ENCODE measurements at places on chromosomes 12 and 14.

GRCh38 chr14:92586963-92587699 lies 73.5 kb downstream of the RIN3 start:
- no peak for DNase-seq

- no peak for DNase-seq
These were observed 101.1 kb upstream of the BCL2L14 start for GRCh38 chr12:11969437-11970154.

GRCh38 chr12:42608196-42608825 lies 18.8 kb upstream of the PRICKLE1 start:
- no peak for DNase-seq

DNA sequence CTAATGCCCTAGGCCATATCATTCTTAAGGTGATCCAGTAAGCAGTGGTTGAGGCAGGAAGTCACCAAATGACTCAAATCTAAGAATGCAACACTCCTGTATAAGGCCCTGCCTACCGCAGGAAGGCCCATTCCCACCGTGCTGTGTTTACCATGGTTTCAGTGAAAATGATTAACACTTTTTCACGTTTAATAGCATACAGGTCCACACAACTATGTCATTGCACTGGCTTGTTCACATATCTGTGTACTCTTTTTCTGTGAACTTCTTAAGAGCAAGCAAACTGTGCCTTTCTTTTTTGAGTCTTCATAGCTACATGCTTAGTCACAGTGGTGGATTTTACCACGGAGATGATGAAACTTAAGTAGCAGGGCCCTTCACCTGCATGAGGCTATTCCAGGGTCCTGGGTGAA lies 214.9 kb downstream of the CNTN1 start:
- no peak for DNase-seq

GRCh38 chr14:71780075-71780474 lies 152.2 kb upstream of the RGS6 start:
- DNase-seq: no peak

DNA sequence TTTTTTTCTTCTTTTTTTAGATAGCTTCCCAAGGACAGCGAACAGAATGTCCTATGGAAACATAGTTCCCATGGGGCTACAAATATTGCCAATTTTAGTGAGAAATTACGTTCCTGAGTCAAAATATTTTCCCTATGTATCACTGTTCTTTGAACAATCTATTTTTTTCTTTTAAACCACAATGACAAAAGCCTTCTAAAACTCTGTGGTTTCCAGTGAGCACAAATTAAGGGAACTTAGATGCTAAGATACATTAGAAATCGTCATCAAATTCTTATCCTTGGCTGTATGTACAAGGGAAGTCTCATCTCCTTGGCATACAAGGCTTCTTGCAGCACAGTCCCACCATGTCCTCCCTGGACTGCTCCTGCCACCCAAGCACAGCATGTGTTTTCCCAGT lies 17.9 kb downstream of the CPM start:
- no peak for DNase-seq

DNA sequence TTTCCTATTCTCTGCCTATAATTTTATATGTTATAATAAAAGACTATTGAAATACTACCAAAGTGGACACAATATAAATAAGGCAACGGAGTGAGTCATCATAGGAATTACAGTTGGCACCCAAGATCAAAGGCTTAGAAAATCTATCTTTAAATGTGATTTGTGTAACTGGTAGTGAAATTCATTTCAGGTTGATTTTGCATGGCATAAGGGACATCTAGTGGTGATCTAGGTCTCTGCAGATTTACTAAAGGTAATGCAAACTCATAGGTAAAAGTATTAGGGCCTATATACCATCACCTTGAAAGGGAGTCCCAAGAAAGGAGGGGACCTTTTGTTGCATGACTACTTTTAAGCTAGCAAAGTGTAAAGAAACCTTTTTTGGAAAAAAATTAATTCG lies 527.2 kb downstream of the NRXN3 start:
- no peak for DNase-seq

GRCh38 chr12:107026806-107027635 lies 40.1 kb upstream of the MTERF2 start:
- DNase-seq: no peak

DNA sequence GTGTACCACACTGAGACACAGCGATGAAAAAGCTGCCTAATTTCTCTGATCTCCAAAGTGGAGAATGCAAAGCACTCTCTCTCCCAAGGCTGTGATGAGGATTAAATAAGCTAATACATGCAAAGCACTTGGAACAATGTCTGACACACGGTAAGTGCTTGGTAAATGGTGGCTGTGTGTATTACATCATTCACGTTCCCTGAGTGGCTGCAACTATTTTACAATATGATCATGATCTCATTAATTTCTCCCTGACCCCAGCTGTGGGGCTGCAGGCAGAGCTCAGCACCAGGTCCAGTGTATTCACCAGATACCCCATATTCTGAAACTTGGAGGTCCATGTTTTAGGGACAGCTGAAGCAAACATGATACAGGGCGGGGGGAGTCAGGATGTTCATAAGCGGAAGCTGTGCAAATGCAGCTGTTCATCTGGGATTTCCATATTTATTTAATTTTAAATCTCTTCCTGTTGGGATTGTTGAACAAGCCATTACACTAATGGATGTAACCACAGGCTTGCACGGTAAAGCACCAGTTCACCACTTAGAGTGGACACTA lies 106.4 kb downstream of the CCDC60 start:
- DNase-seq: no peak

GRCh38 chr14:79608446-79608845 lies 602.9 kb downstream of the DIO2 start:
- no peak for DNase-seq

- no peak for DNase-seq
These were observed 86.6 kb downstream of the FOXN4 start for GRCh38 chr12:109222496-109222895.
